ENCODE measurements at places on chromosomes 16 and 17.

GRCh38 chr17:79670537-79671084 is 59.8 kb upstream of the RBFOX3 start:
- no peak for DNase-seq

- no peak for DNase-seq
These were observed 7.0 kb upstream of the SLFN5 start for GRCh38 chr17:35235917-35236316.

- peak; percentile 79 for DNase-seq
These were observed 2.7 kb downstream of the XYLT1 start for GRCh38 chr16:17467923-17468540.

DNA sequence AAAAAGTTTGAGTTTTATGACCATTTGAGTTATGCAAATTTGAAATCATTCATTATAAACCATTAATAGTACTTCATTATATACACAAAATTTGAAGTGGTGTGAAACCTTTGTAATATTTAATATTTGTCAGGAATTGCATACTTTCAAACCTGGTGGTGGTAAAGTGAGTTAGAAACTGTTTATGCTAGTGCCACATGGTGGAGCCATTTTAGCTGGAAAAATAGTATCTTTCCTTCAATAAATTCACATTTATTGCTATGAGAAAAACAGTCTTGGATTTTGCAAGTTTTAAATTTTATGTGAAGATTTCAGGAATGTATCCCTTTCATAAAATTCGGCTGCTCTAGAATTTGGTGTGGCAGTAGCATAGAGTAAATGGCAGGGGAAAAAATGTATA is 7.3 kb upstream of the BLMH start:
- DNase-seq: no peak

DNA sequence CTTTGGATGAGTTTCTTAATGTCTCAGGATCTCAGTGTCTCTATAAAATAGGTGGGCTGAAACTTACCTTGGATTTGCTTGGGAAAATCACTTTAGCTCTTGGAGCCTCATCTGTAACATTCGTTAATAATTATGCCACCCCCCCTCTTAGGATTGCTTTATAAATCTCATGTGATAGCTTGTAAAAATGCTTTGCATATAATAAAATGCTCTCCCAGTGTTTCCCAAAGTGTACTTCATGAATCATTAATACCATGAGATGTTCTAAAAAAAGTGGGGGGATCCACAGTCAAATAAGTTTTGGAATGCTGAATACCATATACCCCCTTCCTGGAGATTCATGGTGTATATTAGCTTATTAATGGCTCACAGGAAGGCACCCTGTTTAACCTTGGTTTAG is 5.2 kb downstream of the KRT39 start:
- DNase-seq: no peak

- no peak for DNase-seq
These were observed 183.5 kb downstream of the KCNJ2 start for GRCh38 chr17:70352834-70353233.

DNA sequence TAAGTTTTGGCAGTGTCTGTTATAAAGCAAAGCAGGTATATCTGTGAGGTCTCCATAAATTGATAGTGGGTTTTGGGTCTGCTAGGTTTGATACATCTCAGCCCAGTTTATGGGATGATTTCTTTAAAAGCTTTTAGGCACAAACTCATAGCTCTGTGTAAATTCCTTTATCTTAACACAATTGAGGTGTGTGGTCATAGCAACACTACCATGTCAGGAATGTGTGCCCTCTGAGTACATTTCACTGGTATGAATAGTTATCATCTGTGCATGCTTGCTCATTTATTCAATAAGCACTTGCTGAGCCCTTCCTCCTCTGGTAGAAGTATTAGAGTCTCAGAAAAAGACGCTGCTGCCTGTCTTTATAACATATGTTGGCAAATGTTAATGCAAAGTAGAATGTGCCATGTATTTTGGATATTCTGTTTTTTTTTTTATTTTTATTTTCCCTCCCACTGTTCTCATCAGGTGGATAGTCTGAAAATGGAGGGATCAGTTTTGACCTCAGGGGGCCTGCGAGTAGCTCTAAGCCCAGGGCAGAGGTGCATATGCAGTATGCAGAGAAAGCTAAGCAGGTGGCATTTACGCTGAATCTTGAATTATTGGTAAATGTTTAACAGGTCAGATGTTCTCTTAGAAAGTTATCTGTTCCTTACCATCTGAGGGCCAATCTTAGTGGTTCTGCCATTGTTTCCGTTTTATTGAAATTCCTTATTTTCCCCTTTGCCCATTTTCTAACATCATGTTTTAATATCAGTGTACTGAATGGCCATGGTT is 90.7 kb downstream of the WNT3 start:
- no peak for DNase-seq

- DNase-seq: no peak
These were observed 10.2 kb upstream of the FBF1 start for GRCh38 chr17:75950855-75951554.

DNA sequence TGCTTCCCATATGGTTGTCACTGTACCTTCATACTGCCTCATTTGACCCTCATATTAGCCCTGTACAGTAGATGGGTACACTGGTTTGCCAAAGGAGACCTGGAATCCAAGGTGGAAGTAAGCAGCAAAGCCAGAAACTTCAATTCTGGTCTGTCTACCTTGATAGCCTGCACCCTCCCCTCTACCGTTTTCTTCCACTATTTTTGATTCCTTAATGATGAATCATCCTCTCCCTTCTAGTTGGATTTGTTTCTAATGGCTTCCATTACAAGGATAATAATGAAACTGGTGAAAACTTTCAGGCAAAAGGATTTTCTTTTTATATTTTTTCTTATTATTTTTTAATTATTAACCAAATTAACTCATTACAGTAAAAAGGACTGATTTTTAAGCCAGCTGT is 17.3 kb downstream of the TAC4 start:
- no peak for DNase-seq

GRCh38 chr17:35676441-35676840 is 55.0 kb upstream of the RASL10B start:
- DNase-seq: no peak

- DNase-seq: no peak
These were observed 2.6 kb upstream of the OMG start for GRCh38 chr17:31299624-31300023.

DNA sequence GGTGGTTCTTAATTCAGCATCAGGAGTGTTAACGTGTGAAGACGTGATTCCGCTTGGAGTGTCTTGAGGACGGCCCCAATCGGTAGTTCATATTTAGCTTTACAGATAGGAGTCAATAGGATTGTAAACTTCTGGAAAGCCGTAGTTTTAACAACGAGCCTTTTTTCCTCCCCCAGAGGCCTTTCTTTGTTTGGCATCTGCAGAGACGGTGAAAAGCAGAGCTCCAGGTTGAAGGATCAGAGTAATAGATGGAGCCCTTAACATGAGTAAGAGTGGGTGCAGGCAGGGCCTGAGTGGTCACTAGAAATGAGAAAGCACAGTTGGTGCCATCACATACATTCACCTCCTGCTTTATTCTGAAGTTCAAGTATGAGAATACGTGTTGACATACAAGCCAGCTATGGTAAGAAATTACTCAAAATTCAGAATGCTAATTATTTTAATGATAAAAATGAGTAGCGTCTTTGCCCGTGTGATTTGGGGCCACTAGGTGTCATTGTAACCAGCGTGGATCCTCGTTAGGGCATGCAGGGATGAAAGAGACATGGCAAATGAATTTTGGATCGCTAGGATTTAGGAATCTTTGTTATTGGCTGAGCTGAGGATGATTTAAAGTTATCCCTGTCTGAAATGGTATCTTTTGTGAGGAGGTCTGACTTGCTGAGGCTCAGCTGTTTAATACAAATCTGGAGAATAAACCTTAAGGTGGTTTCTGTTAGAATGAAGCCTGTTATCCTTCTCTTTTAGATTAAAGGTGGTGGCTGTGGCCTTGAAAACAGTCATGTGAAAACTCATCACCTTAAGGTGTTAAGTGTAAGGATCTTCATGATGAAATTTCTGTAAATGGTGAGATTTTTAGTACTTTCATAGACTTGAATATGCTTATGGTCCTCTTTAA is 18.6 kb downstream of the PRCD start:
- DNase-seq: no peak

GRCh38 chr16:24035127-24035842 is 199.5 kb downstream of the PRKCB start:
- DNase-seq: no peak

GRCh38 chr17:42179911-42180410 is 981 bp downstream of the KCNH4 start:
- no peak for DNase-seq

DNA sequence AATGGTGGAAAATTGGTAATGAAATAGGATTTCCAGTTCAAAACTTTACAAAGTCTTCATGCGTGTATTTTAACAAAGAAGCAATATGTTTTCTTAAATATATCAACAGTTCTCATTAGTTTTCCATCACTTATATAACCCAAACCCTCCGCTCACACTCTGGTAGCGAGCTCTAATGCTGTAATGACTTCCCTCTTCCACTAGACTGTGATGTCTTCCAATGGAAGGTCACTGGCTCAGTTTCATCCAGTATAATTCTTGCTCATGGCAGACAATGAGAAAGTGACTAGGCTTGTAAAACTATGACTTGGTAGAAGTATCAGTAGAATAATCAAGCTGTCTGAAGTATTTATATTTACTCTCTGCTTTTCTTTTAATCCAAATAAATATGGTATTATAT is 32.8 kb downstream of the NETO2 start:
- DNase-seq: no peak

GRCh38 chr17:67829331-67829730 is 4.0 kb downstream of the BPTF start:
- no peak for DNase-seq
